Stimulated activated CD4-positive, alpha-beta T cell treated with anti-CD3 and anti-CD28 coated beads, Interleukin-12 subunit alpha, Interleukin-12 subunit beta, amount 100 ng/mL, for 4 hours (primary cell): ENCODE measurements at places on chromosomes 16 and 17.

- no peak for DNase-seq
Measured at GRCh38 chr16:2481676-2482075, 6.7 kb downstream of the TBC1D24 start.

DNA sequence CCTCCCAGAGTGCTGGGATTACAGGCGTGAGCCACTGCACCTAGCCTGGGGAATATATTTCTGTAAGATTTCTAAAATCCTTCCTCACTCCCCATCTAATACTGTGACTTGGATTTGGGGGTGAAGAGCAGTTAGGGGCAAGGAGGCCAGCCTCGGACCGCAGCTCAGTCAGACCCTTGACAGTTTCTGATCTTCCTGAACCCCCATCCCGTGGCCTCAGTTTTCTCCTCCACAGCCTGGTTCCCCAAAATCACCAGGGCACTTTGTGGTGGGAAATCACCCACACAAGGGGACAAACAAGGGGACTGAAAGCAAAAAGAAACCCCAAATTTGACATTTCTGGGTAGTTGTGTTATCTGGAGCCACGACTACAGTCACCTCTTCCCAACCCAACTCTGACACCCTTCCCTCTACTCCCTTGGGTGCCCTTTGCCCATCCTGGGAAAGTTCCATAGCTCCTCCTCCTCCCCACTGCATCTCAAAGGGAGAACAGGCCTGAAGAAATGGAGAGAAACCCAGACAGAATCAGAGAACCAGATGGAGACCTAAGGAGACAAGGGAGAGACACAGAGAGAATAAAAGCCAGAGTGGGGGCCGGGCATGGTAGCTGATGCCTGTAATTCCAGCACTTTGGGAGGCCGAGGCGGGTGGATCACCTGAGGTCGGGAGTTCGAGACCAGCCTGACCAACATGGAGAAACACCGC, 2.8 kb upstream of the STAT5A start:
- DNase-seq: no peak

DNA sequence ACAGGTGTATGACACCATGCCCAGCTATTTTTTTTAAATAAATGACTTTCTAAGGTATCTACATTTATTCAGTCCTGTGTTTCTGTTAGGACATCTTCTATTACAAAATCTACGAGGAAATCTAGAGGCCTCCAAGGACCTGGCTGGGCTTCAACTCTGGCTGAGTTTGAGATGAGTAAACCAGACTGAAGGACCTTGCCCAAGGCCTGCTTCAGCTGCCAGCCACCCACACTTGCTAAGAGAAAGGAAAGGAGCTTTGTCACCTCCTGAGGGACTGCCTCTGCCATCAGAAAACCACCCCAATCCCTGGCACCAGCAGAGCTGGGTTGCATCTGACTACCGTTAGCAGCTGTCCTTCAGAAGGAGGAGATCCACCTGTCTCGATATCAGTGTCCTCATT, 1.3 kb upstream of the MYO1D start:
- DNase-seq: no peak

GRCh38 chr17:74240618-74241205, 27.3 kb downstream of the TTYH2 start:
- no peak for DNase-seq

DNA sequence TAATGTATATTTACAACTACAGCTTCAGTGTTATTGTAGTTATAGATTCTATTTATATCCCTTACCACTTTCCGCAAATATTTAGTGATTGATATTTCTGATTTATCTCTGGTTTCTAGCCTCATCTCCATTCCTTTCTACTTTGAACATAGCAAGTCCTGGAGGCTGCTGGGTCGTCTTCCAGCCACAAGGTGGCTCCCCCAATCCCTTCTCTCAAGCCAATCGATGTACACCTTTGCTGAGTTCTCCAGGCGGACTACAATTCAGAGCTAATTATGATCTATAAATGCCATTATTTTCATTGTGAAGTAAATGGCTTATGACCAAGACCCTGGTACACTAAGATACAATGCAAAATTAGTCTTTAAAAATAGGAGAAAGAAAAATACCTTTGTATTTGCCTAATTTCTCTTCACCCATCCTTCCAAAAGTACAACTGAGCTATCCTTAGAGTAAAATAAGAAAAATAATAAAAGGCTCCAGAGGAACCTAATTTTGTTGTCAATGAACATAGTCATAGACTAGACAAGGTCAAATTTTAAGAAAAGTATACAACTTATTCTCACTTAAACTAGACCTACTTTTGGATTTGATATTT, 122.1 kb downstream of the SKAP1 start:
- DNase-seq: peak; percentile 41

GRCh38 chr16:54455030-54455725, 168.6 kb upstream of the IRX3 start:
- DNase-seq: no peak

DNA sequence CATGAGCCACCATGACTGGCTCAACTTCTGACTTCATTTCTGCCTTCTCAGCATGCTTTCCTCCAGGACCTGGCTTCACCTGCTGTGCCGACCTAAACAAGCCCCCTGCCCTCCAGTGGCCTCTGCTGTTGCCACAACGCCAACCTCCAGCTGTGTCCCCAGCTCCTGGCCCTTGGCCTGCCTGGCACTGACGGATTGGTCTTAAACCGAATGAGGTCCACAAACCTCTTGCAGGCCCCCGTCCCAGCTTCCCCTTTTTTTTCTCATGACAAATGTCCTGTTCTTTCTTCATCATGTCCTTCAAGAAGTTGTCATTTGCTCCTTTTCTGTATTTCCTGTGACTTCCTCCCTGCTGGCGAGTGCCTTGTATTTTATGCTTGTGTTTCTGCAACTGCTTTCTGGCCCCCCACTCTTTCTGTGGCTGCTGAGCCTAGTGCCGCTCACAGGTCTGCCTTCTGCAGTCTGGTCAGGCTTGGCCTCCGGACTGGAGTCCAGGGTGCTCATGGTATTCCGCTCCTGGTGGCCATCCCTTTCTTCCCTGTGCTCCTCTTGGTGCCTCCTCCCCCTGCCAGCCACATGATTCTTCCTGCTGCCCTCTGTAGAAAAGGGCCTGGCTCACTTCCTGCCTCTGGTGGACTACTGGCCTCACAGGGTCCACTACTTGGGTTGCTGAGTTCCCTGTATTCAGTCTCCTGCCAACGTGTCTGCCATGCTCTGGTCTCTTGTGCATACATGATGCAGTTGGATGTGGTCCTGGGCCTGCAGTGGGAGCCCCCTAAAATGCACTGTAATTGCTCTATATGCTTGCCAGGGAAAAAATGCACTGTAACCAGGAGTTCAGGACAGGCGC, 2.9 kb downstream of the ATP6V0C start:
- no peak for DNase-seq

GRCh38 chr16:12366313-12366712, 389.8 kb downstream of the SNX29 start:
- DNase-seq: no peak

- no peak for DNase-seq
Measured at GRCh38 chr17:60391471-60392041, 377 bp downstream of the USP32 start.

GRCh38 chr17:57785022-57785421, 39.9 kb upstream of the CCDC182 start:
- no peak for DNase-seq

- DNase-seq: no peak
Measured at GRCh38 chr16:51326131-51326856, 175.2 kb upstream of the SALL1 start.

DNA sequence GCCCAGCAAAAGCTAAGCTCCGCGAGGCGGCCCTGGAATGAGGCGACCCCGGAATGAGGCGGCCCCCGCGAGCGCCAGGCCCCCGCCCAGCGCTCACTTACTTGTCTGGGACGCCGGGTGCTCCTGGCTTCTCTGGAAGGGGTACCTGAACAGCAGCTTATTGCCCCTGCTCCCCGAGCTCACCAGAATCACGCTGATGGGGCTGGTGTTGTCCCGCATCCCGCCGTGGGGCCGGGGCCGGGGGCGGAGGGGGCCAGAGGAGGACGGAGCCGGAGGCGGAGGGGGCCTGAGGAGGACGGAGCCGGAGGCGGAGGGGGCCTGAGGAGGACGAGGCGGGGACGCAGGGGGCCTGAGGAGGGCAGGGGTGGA, 440 bp downstream of the NPRL3 start:
- peak; percentile 35 for DNase-seq

DNA sequence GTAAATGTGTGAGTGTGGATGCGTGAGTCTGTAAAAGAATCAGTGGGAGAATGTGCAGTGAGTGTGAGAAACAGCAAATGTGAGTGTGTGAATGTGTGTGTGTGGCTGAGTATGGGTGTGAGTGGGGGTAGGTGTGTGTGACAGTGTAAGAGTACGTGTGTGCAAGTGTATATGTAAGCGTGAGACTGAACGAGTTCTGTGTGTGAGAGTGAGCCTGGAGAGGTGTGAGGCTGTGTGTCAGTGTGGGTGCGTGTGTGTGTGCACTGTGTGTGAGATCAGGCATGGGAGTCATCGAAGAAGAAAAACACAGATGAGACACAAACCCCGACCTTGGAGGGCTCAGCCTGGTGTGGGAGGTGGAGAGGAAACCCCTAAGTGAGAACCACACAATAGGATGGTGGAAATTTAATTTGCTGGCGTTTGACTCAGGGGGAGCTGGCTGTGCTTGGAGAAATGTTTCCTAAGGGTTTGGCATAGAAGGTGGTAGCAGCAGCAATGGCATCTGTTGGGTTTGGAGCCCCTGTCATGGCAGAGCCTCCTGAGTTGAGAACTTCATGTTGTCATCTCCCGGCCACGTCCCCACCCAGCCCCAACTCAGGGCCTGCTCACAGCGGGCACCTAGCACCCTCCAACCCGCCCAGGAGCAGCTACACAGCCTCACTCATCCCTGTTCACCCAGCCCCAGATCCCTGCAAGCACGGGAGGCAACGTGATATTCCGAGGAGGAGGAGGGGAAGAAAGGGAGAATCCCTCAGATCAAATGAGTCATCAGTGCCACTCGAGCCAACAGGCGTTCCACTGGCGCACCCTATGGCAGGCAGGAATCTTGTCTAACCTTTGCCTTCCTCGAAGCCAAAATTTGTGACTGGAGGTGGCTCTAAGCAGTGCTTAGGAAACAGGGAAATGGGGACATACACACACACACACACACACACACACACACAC, 14.3 kb upstream of the NUBP1 start:
- DNase-seq: no peak

GRCh38 chr16:84741340-84741830, 41.6 kb downstream of the USP10 start:
- DNase-seq: no peak

- no peak for DNase-seq
Measured at GRCh38 chr17:17814162-17815061, 22.4 kb downstream of the SREBF1 start.

DNA sequence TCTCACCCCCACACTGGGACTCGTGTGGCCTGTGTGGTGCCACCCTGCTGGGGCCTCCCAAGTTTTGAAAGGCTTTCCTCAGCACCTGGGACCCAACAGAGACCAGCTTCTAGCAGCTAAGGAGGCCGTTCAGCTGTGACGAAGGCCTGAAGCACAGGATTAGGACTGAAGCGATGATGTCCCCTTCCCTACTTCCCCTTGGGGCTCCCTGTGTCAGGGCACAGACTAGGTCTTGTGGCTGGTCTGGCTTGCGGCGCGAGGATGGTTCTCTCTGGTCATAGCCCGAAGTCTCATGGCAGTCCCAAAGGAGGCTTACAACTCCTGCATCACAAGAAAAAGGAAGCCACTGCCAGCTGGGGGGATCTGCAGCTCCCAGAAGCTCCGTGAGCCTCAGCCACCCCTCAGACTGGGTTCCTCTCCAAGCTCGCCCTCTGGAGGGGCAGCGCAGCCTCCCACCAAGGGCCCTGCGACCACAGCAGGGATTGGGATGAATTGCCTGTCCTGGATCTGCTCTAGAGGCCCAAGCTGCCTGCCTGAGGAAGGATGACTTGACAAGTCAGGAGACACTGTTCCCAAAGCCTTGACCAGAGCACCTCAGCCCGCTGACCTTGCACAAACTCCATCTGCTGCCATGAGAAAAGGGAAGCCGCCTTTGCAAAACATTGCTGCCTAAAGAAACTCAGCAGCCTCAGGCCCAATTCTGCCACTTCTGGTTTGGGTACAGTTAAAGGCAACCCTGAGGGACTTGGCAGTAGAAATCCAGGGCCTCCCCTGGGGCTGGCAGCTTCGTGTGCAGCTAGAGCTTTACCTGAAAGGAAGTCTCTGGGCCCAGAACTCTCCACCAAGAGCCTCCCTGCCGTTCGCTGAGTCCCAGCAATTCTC, 27.4 kb downstream of the STH start:
- no peak for DNase-seq

DNA sequence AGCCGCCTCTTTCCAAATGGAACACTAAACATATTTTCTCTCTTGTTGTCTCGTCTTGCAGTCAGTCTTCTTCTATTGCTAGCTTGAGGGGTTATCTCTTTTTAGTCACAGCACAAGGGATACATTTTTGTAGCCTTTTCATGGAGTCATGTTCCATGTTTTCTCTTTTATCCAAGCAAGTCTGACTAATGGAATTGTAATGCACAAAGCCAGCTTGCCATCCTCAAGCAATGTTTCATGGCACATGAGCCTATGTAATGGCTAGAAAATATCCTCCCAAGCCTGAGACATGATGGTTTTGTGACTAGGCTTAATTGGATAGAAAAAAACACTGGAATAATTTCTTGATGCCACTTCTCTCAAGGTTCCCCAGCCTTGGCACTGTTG, 414.6 kb upstream of the GOT2 start:
- DNase-seq: no peak

DNA sequence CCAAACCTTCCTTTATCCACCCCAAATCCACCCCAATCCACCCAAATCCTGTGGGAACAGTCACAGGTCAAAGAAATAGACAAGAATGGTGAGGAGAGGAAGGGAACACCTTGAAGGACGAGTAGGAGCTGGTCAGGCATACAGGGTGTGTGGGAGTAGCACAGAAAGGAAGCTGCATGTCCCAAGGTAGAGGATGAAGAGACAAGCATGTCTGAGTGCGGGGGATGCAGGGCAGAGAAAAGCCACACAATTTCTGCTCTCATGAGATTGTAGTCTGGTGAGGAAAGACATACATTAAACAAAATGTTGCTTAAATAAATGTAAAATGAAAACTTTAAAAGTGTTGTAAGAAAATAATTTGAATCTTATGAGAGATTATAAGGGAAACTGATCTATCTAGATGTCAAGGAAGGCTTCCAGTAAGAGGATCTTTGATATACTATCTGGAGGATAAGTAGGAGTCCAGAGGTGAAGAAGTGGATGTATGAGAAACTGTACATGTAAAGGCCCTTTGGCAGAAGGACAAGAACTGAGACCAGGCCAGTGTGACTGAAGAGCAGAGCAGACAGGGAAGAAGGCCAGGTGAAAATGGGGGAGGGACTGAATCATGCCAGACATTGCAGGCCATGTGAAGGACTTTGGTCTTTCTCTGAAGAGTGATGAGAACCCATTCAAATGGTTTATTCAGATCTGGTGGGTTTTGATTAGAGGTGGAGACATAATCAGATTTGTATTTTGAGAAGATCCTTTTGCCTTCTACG, 18.6 kb downstream of the TMEM98 start:
- DNase-seq: no peak
